ENCODE measurements at places on chromosomes 3 and 15.
A peak's percentile ranks its signal among the peaks of the same experiment; 100 is the strongest.

DNA sequence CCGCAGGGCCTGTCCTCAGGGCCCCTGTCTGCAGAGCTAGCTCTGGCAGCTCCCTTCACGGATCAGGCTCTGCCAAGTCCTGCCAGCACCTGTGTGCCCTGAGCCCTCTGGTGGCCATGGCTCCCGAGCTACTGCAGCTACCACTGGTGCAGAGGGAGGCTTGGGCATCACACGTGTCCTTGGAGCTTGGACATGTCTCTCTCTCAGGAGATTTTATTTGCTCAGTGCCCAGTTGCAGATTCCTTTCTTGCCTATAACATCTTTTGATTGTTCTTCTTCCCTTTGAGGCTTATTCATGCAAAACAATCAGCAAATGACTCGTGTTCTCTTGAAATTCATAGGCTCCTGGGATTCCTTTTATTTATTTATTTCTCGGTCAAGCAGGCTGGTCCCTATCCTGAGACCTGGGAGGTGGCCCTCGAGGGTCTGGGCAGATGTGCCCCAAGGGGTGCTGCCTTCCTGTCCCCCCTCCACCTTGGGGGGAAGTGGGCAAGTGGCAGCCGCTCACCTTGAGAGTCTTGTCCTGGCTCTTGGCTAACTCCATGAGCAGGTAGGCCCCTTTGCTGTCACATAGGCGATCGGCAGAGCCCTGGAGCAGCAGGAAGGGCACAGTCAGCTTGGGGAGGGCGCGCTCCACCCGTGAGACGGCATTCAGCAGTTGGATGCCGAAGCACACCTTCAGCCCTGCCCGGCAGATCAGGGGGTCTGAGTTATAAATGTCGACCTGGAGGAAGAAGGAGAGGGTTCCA is 21.9 kb downstream of the ABTB1 start:
- peak; percentile 71 for DNase-seq

- no peak for DNase-seq
Observed at GRCh38 chr3:121998030-121998580, 23.9 kb downstream of the ILDR1 start.

GRCh38 chr3:3847994-3848922 is 49.0 kb downstream of the LRRN1 start:
- DNase-seq, result no peak

- DNase-seq, result no peak
Observed at GRCh38 chr3:192161661-192162060, 565.7 kb downstream of the FGF12 start.

DNA sequence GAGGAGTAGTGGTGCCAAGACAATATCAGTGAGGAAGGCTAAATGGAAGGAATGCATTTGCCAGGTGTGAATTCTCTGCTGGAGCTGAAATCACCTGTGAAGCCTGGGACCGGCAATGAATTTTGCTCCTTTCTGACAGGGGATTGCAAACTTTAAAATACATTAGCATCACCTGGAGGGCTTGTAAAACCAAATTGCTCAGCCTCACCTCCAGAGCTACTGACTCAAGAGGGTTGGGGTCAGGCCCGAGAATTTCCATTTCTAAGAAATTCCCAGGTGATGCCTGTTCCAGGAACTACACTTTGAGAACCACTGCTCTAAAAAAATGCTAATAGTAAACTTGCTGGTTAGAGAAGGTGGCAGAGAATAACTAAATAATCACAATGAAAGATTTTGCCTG is 445.6 kb upstream of the RBMS3 start:
- no peak for DNase-seq

GRCh38 chr3:40524222-40524567 is 565 bp upstream of the ZNF621 start:
- DNase-seq, result no peak

GRCh38 chr15:35929740-35930444 is 383.9 kb upstream of the DPH6 start:
- no peak for DNase-seq

DNA sequence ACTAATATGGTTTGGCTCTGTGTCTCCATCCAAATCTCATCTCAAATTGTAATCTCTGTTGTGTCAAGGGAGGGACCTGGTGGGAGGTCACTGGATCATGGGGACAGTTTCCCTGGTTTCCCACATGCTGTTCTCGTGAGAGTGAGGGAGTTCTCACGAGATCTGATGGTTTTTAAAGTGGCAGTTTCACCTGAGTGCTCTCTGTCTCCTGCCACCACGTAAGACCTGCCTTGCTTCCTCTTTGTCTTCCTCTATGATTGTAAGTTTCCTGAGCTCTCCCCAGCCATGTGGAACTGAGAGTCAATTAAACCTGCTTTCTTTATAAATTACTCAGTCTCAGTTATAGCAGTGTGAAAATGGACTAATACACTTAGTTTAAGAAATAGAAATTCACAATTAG is 228.9 kb downstream of the CD47 start:
- no peak for DNase-seq
